DMS 273 treated with DMSO at 0.1 percent for 48 hours (cell line): ENCODE measurements at places on chromosomes 1 and 21.

DNA sequence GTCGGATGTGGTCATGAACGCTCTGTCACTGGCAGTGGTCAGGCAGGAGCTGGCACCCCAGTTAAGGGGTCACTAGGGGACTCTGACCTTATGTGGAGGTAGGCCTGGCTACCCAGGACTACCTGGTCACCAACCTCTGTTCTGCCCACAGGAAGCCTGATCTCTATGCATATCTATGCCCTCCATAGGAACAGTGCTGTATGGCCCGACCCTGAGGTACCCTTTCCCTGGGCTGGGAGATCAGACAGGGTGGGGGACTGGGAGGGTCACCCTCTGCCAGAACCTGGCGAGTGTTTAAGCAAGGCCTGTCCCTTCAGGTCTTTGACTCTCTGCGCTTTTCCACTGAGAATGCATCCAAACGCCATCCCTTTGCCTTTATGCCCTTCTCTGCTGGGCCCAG lies 19.0 kb downstream of the CYP4B1 start:
- DNase-seq = no peak

- peak; percentile 48 for DNase-seq
These were observed 13.0 kb upstream of the F3 start for GRCh38 chr1:94554580-94554979.

DNA sequence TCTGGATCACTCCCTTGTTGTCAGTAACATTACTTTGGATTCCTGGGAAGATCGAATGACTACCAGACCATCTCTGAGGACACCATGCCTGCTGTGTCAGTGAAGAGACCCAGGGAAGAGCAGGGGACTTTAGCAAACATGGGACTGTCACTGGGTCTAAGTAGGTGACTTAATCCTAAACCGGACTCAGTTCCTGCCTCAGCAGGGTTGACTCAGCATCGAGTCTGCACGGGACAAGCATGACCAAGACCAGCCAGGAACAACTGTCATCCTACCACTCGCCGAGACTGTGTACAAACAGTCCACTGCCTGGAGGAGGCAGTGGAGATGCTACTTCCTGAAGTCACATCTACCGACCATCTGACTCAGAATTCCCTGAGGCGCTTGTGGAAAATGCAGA lies 53.2 kb upstream of the RAB4A start:
- no peak for DNase-seq

GRCh38 chr1:7247158-7247557 lies 461.9 kb downstream of the CAMTA1 start:
- no peak for DNase-seq

- DNase-seq = no peak
These were observed 17.2 kb upstream of the ZBTB8B start for GRCh38 chr1:32447469-32448185.

- DNase-seq = no peak
These were observed 41.8 kb upstream of the ACTRT2 start for GRCh38 chr1:2979191-2980072.

DNA sequence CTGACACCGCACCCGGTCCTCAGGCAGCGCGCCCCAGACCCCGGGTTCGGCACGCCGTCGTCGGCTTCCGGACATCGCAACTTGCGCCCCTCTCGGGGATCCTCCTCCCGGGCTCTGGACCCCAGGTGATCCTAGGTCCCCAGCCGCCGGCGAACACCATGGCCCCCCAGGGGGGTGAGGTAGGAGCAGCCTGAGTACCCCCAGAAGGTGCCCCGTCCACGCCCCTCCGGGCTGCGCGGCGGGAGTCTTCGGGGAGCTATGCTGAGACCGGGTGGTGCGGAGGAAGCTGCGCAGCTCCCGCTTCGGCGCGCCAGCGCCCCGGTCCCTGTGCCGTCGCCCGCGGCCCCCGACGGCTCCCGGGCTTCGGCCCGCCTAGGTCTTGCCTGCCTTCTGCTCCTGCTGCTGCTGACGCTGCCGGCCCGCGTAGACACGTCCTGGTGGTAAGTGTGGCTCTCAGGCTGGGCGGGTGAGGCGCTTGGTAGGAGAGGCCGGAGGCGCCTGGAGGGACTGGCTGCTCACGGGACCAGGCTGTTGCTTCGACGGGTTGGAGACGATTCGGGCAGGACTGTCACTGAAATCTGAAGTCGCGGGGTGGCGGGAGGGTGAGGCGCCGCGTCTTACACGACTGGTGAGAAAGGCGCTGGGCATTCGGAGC lies 367 bp downstream of the WNT2B start:
- no peak for DNase-seq

- DNase-seq = no peak
These were observed 447.6 kb upstream of the PRMT6 start for GRCh38 chr1:106608841-106609240.

GRCh38 chr1:241998412-241998921 lies 431 bp downstream of the MAP1LC3C start:
- DNase-seq = no peak

DNA sequence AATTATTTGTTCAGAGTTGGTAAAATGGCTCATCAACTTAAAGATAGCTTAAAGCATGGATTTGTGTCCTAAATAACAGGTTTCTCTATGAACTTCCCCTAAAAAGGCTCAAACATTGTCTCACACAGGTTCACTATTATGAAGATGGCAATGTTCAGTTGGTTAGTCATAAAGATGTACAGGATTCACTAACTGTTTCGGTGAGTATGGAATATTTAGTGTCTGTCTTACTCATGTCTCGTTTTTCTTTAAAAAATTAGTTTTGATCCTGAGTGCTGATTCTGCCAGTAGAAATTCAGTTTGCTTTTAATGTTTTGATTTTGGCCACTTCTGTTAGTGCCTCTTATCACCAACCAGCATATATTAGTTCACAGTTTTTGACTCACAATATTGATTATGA lies 7.5 kb upstream of the MOV10 start:
- no peak for DNase-seq

DNA sequence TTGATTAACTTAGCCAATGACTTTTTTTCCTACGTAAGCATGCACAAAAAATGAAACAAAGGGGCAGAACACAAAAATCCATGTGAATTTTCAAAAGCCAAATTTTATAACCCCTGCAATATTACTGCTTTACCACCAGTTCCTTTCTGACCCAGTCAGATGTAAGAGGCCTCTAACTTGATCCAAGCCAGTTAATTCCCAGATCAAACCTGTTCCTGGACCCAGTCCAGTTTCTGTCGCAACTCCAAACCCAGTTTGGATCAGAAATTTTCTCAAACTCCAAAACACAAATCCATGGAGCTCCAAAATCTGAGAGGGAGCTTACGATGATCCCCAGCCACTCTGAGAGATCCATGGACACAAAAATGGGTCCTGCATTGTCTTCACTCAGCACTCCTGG lies 7.8 kb upstream of the ZYG11A start:
- DNase-seq = no peak

- DNase-seq = no peak
These were observed 819 bp downstream of the PYHIN1 start for GRCh38 chr1:158932171-158932570.

DNA sequence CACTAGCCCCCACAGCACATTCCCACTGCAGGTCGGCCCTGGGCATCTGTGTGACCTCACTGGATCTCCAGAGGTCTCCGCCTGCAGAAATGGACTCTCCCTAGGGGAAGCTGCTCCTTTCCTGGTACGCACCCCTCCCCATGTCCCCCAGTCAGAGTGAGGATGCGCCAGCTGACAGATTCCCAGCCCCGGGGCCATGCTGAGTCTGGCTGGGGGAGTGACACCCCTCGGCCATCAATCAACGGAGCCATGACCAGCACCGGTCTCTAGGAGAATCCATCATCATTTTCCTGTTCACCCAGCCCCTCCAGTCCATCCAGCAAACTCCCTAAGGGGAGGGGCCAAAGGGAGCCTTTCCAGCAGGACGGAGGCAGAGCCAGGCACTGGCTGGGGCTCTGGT lies 68.7 kb upstream of the PAX7 start:
- DNase-seq = no peak

DNA sequence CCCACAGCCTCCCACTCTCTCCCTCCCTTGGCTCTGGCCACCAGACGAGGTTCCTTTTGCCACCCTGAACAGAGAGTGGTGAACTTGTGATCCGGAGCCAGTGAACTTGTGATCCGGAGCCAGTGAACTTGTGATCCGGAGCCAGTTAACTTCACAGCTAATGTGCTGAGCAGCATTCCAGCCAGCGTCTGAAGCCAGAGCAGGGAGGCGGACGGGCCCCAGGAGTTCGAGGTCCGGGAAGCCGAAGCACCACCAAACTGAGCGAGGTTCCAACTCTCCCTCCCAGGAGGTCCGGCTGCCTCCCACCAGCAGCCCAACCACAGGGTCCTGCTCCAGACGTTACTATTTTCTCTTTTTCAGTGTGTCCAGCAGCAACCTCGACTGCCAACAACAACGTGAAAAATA lies 85.8 kb downstream of the SYF2 start:
- no peak for DNase-seq

- no peak for DNase-seq
These were observed 69.0 kb upstream of the RAVER2 start for GRCh38 chr1:64675718-64676345.

DNA sequence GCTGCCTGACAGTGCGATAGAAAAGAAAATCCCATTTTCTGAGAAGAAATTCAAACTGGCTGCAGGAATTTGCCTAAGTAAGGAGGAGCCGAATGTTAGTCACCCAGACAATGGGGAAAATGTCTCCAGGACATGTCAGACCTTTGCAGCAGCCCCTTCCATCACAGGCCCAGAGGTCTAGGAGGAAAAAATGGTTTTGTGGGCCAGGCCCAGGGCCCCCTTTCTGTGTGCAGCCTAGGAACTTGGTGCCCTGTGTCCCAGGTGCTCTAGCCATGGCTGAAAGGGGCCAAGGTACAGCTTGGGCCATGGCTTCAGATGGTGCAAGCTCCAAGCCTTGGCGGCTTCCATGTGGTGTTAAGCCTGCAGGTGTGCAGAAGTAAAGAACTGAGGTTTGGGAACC lies 14.6 kb downstream of the ZBTB21 start:
- DNase-seq = no peak

GRCh38 chr1:84236256-84236655 lies 65.3 kb upstream of the SAMD13 start:
- no peak for DNase-seq

DNA sequence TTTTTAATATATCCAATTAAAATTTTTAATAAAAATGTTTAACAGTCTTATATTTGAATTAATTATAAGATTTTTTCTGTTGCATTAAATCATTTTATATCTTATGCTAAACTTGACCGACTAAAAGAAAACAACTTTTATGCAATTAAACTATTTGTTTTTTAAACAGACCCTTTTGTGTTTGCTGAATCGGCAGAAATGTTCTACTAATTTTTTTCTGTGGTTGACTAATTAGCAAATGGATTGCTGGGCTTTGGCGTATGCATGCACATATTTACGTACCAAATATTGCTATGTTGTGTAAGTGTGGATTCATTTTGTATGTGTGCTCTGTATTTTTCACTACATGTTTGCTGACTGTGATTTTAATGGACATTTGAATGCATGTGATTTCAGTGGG lies 174.8 kb downstream of the PBX1 start:
- no peak for DNase-seq

DNA sequence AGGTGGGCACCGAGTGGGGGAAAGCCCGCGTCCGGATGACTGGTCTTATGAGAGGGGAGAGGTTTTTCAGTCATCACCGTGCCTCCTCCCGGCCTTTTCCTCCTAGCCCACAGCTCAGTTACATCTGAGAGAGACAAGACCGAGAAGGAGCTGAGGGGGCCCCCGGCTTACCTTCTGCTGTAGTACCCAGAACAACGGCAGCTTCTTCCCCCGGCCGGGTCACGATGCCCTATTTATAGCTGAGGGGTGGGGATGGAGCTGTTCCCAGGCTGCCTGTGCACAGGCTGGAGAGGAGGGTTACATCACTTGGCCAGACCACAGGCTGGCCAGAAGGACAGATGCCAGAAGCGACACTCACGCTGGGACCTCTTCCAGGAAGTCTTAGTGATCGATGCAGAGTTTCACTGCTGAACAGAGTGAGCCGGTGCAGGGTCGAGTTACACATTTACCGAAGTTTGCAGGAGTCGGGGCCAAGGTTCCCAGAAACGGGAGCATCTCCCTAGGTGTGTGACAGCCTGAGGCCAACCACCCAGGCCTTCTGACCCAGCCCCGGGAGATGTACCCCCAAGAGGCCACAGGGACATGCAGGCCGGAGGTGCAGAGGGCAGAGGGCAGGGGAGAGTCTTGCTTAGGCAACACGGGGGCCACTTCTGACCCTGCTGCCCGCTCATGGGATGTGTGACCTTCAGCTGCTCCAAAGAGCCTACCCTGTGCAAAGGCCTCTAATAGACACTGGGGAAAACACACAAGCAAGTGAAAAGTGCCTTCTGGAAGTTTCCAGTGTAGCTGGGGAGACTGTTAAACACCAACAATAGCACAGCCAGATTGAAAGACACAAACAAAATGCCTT lies at the start of gene AGT:
AGT (minus strand) TSS at position 208 of the 850 bp plus-strand sequence. CDS start 3,299 bp downstream, outside the sequence.
- DNase-seq = peak; percentile 44

DNA sequence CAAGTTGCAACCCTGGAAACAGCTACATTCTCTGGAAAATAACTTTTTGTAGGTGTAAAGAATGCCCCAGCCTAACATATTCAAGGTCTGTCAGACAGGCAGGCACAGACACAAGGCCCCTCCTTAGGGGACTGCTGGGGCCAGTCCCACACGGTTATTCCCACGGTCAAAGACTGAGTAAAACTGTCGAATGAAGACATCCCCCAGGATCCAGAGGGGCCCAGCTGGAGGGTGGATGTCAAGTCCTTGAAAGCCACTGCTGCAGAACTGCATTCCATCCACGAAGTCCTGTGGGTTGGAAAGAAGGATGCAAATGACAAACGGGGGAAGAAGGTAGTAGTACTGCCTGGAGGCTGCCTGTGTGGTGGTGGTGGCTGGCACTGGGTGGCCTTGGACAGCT lies 6.9 kb upstream of the RAB7B start:
- no peak for DNase-seq

- DNase-seq = no peak
These were observed 20.3 kb downstream of the CDCP2 start for GRCh38 chr1:54132495-54132894.

GRCh38 chr1:225362805-225363204 lies 65.0 kb downstream of the LBR start:
- DNase-seq = no peak

GRCh38 chr1:224592636-224593582 lies 23.2 kb upstream of the CNIH3 start:
- DNase-seq = peak; percentile 25

GRCh38 chr21:35376406-35377135 lies 327.5 kb upstream of the RUNX1 start:
- no peak for DNase-seq

- DNase-seq = no peak
These were observed 48.1 kb downstream of the NGF start for GRCh38 chr1:115289940-115290339.

GRCh38 chr1:42266253-42267135 lies 68.5 kb downstream of the FOXJ3 start:
- no peak for DNase-seq

GRCh38 chr1:6907676-6908434 lies 122.6 kb downstream of the CAMTA1 start:
- no peak for DNase-seq

DNA sequence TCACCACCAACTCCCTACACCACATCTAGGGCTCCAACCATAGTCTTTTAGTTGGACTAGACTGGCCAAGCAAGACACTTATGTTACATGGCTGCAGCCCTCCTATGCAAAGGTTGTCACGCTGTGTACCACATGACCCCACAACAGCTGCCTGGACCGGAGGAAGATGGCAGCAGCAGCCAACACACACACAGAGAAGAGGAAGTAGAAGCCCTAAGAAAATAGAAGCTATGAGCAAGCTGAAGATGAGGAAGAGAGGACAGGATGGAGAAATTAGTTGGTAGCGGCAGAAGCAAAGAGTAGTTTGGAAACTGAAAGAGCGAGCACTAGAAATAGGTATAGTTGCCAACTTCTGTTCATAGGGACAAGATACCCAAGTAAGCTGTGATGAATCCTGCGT lies 60.8 kb upstream of the RALGPS2 start:
- DNase-seq = no peak
